Left lung (tissue), 14 donors: ENCODE measurements at places on chromosomes 1 and 21.

- no peak for DNase-seq
Observed at GRCh38 chr1:214500340-214501055, 50.9 kb downstream of the PTPN14 start.

DNA sequence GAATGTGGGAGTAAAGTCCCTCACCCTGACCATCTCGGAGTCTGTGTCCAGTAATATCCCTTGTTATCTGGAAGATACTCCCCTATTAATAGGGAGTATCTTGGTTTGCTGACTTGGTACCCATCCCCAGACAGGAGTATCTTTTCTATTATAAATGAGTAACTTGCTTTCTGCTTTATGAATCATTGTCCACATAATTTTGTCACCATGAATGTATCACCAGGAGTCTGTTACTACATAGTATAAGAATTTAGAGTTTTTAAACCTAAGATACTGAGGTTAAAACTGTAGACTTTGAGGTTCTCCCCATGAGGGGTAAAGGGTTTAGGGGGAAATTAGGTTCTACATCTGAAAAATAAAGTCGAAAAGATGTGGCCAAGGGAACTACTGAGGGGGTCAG is 175.6 kb downstream of the FCRL5 start:
- DNase-seq: no peak

DNA sequence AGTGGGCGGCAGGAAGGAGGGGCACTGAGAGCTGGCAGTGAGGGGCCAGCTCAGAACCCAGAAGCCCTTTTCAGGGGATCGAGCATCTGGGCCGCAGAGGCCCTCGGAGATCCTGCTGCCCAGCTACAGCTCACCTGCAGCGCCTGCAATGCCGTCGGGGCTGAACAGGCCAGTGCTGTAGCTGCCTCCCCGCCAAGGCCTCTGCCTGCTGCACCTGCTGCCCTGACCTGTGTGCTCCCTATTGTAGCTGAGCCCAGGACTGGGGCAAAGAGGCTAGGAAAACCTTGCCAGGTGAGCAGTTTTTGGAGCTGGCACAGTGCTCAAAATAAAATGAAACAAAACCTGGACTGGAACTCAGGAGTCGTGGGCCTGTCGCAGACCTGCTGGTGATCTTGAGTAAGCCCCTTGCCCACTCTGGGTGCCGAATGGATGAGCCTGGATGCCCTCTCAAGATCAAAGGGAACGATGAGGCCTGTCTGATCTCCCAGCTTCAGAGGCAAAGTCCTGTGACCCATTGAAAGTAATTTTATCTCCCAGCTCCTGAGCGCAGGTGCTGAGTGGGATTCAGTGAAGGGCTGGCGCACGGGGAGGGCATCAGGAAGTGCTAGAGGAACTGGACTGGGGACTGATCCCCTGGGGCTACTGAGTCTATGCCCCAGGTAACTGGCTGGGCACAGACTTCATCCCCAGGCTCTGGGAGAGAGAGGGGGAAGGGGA is 154.6 kb downstream of the FOXD2 start:
- no peak for DNase-seq

- no peak for DNase-seq
Observed at GRCh38 chr1:118184739-118185083, 317 bp downstream of the SPAG17 start.

GRCh38 chr1:207841901-207842300 is 69.0 kb downstream of the CD34 start:
- no peak for DNase-seq

DNA sequence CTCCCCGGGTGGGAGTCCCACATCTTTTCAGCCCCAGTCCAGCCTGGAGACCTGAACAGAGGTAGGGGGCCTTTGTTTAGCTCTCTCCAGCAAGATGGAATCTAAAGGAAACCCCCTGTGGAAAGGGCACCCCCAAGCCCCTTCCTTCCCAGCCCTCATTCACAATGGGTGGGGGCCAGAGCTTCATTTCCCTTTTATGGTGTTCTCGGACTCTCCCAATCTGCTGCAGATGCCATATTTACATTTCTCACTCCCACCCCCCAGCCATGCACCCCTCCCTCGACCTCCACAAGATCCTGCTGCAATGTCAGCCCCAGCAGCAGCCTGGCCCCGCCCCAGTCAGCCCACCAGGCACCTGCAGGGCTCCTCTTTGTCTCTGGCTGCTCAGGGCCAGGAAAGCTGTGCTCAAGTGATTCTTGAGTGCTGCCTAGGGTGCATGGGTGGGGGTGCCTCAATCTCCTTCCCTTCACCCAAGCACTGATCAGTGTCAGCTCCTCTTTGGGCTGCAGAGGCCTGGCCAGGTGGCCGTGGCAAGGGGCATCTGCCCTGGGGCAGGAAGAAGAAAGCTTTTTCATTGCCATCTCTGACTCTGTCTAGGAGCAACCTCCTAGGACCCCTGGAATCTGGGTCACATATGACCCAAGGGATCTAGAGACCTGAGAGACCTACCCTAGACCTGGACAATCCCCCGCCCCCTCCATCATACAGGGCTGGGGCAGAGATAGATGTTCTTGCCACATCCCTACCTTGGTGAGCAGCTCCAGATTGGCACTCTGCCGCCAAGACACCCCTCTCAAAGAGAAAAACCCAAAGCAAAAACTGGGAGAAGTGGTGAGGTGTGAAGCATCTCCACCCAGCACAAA is 1.7 kb downstream of the KIF21B start:
- no peak for DNase-seq

- no peak for DNase-seq
Observed at GRCh38 chr1:86499987-86500593, 31.4 kb downstream of the CLCA1 start.

GRCh38 chr21:33247599-33247998 is 17.9 kb downstream of the IFNAR2 start:
- DNase-seq: peak; percentile 5

- DNase-seq: no peak
Observed at GRCh38 chr1:54460351-54460750, 54.2 kb upstream of the SSBP3 start.

DNA sequence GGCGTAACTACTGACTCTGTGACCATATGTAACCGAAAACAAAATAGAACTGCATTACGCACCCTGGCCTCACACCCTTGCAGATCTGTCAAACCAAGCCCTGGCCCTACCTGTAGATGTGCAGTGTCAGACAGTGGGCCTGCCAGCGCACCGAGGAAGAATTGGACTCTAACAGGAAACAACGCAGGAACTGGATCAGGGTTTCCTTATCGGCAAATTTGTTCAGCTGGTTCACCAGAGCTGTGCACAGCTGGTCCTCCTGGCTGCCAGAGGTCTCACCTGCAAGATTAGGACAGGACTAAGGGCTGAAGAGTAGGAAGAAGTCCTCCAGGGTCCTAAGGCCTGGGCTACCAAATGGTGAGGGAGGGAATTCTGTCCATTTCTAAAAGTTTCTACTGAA is 90.0 kb downstream of the UBR4 start:
- DNase-seq: no peak

- DNase-seq: no peak
Observed at GRCh38 chr1:175400766-175401165, 208.2 kb upstream of the KIAA0040 start.
